ENCODE measurements at places on chromosomes 1 and 21.

- no peak for DNase-seq
Observed at GRCh38 chr1:30706528-30706927, 16.9 kb downstream of the MATN1 start.

GRCh38 chr1:90412563-90412962 lies 304.5 kb downstream of the BARHL2 start:
- no peak for DNase-seq

- DNase-seq, result no peak
Observed at GRCh38 chr1:205301205-205301821, 20.2 kb downstream of the NUAK2 start.

DNA sequence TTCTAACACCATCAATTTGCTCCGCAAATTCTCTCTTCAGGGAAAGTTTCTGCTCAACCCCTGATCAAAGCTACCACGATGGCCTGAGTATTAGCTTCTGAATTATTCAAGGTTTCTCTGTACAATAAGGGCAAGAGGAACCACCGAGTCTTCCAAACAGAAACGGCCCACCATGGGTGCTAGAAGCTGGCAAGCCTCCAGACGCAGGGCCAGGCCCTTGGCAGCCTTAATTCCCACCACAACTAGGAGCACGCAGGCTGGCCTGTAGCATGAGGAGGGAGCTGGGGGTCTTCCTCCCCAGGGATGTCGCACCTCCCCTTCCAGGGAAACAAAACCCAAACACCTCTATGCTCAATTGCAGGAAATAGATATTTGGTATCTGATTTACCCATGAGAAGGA lies 11.1 kb downstream of the RSPH1 start:
- DNase-seq, result no peak

GRCh38 chr1:229169399-229169798 lies 101.5 kb upstream of the RAB4A start:
- no peak for DNase-seq

DNA sequence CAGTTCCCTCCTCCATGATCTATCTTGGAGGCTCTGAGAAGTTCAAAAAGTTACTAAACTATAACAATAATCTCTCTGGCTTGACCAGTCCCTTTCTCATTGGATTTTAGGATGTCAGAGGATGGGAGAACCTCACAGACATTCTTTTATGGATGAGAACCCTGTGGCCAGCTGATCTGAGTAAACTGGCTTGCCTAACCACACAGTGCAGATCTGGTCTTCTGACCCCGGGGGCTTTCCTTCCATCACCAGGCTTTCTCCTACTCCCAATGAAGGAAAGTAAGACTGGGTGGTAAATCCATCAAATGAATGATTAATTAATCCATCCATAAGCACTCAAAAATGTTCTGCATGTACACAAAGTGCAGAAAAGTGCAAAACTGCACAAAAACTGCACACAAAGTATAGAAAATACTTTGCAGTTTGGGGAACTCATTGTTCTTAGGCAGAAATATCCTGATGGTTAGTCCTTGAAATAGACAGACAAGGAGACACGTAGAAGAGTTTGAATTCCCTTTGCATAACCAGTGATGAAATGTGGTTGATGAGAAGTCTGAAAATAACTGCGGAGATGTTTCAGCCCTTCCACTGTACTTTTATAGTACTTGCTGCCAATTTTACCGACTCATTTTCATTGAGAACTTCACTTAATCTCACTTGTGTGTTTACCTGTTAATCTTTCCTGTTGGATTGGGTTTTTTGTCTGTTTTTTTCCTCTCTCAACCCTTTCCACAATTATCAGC lies 2.5 kb upstream of the F3 start:
- DNase-seq, result no peak

DNA sequence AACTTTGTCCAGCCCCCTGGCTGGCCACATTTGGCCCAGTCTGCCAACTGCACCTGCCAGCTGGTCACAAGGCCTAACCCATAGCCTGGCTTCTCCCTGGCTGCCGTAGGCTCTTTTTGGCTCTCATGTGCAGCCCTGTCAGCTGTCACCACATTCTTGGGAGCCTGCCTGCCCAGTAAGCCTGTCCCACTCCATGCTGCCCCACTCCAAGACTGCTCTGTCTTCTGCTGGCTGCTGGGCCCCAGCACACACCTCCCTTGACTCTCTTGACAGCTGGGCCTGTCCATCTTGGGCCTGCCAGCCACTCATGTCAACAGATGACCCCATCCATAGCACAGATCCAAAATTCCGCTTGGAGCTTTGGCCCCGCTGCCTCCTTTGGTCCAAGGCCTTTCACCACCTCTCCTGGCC lies 74.3 kb upstream of the EDN2 start:
- DNase-seq, result no peak

DNA sequence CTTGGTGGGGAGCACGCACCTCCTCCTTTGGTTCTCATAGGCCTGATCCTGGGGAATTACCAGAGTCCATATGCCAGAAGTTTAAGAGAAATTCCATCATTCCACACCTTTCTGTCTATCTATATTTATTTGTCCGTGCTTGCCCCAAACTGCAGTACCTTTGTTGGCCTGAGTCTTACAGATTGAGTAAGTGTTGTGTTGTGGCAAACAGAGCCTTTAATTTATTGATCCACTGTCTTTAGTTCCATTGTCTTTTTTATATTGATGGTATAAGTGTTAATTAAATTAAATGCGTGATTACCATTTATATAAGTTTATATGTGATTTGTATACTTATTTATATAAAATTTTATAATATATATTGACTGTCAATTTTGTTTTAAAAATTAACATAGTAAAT lies 4.9 kb downstream of the SH3BGR start:
- no peak for DNase-seq
